Testis (tissue), 5 donors: ENCODE measurements at places on chromosomes 1 and 21. TPM values are rescaled to one million over a fixed set of nuclear protein-coding genes. Genes with fewer than 3 reads are reported as not detected.

FGR gene
- total RNA-seq = 10.0 TPM

LCE2B gene
- total RNA-seq = not detected

CLCA4 gene
- total RNA-seq = 0.63 TPM

KLF17 gene
- total RNA-seq = 7.6 TPM

SAMD11 gene
- total RNA-seq = 47.2 TPM

PLA2G2D gene
- total RNA-seq = 0.16 TPM

HTR6 gene
- total RNA-seq = 0.68 TPM

AK5 gene
- 28.7 TPM for total RNA-seq

- no peak for DNase-seq
Measured at GRCh38 chr1:178935610-178936009, 64.7 kb upstream of the ANGPTL1 start.

DNA sequence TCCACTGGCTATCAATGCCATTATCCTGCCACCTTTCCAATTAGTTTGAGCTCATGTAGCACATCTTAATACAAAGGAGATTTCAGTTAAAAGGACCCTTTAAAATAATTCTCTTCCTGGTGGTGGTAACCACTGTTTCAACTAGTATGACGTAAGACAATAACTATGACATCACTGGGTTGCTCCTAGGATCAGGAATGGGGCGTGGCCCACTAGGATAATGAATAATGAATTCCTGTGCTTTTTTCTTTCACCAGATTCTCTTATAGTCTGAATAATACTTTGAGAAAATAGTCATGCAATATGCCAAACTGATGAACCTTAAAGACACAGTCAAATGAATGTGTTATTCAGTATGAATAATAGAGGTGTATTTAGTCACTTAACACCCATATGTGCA lies 10.6 kb upstream of the KIFAP3 start:
- no peak for DNase-seq

GRCh38 chr1:234710381-234710780 lies 100.4 kb upstream of the IRF2BP2 start:
- peak; percentile 12 for DNase-seq

GRCh38 chr1:40241362-40241761 lies 6.4 kb upstream of the TMCO2 start:
- DNase-seq = no peak

GRCh38 chr1:243313635-243314536 lies 58.0 kb downstream of the SDCCAG8 start:
- no peak for DNase-seq

- DNase-seq = no peak
Measured at GRCh38 chr1:77940921-77941570, 37.8 kb downstream of the FUBP1 start.

DNA sequence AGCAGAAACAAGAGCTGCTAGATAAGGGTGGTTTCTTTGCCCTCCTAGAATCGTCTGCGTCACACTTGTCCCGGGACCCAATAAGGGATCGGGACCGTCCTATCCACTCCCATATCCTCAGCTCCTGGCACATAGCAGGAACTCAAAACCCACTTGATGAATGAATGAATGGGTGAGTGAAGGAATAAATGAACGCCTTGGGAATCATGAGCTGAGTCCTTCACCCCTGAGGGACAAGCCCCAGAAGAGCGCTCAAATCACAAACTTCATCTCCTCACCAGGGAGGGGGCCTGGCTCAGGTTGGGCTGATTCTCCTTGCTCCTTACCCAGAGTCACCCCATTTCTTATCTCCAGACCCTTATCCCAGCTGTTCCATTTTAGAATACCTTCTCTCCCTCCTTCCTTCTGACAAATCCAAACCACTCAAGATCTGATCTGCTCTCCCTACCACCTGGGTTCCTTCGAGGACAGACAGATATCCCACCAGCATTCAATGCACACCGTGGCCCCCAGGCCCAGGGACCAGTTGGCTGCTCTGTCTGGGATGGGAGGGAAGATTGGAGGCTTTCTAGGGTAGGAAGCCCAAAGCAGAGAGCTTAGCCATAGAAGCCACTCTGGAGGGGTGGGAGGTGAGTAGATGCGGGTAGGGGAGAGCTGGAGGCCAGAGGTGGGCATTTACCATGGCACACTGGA lies 643 bp upstream of the MOB3C start:
- DNase-seq = no peak

DNA sequence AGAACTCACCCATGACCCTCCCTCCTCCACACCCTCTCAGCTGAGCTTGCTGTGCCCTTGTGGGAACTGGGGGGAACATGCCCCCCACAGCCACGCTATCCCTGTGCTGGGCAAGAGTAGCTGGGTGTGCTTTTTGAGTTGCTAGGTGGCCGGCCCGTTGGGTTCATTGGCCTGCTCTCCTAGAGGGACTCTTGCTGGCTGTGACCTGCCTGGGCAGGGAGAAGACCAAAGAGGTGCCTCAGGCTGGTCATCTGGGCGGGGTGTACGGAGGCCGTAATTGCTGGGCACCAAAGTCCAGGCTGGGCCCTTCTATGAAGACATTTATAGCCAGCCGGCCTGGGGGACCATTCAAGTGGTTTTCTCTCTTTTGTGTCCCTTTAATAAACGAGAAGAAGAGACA lies 138.3 kb upstream of the ZBTB40 start:
- no peak for DNase-seq

DNA sequence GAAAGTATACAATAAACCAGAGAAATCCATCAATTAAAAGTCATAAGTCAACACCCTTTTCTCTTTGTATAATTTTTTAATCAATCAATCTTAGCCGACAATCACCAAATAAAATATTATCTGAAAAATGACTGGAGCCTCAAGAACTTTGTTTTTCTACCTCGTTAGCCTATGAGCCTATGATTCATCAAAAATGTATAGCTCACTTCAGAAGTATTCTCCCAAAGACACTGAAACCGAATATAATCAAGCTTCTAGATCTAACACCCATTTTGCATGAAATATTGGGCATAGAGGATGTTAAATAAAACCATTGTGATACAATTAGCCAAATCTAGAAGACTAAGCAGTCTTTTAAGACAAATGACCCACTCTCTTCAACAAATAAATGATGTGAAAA lies 17.8 kb upstream of the RSBN1 start:
- DNase-seq = no peak

DNA sequence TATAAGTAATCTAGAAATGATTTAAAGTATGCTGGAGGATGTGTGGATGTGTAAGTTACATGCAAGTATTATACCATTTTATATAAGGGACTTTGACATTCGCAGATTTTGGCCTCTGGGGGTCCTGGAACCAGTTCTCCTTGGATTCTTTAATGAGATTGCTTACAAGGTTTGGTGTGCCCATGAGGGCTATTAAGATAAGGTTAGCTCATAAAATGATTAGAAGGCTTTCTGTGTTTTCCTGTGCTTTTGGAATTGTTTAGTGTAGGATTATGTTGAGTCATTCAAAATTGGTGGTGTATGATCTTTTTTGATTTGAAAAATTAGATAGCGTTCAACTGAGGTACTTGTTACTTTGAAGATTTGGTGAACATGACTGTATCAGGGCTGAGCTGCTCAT lies 5.6 kb downstream of the USP25 start:
- DNase-seq = no peak

DNA sequence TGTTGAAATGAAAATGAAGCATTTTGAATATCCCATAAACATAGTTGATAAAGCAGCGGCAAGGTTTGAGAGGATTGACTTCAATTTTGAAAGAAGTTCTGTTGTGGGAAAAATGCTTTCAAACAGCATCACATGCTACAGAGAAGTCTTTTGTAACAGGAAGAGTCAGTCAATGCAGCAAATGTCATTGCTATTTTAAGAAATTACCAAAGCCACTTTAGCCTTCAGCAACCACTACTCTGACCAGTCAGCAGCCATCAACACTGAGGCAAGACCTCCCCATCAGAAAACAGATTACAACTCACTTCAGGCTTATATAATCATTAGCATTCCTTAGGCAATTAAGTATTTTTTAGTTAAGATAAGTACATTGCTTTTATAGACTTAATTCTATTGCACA lies 33.8 kb upstream of the FCRL3 start:
- no peak for DNase-seq

GRCh38 chr1:227325156-227325555 lies 6.9 kb upstream of the CDC42BPA start:
- no peak for DNase-seq

- DNase-seq = no peak
Measured at GRCh38 chr1:221458447-221459156, 283.3 kb downstream of the DUSP10 start.

GRCh38 chr1:67013573-67013972 lies 40.4 kb downstream of the SLC35D1 start:
- no peak for DNase-seq

DNA sequence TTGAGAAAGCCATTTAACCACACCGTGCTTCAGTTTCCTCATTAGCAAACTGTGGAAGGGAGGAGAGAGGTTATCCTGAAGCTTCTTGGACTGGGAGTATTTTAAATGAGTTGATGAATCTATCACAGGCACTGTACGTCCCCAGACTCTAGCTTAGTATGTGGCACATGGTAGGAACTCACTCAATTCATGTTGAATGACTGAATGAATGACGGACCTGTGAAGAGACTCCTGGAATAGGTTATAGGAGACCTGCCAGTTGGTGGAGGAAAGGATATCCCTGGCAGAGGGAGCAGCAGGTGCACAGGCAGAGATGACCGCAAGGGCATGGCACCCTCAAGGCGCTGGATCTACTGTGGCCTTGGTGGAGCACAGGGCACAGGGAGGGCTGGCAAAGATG lies 118.5 kb downstream of the HMGB4 start:
- DNase-seq = no peak

DNA sequence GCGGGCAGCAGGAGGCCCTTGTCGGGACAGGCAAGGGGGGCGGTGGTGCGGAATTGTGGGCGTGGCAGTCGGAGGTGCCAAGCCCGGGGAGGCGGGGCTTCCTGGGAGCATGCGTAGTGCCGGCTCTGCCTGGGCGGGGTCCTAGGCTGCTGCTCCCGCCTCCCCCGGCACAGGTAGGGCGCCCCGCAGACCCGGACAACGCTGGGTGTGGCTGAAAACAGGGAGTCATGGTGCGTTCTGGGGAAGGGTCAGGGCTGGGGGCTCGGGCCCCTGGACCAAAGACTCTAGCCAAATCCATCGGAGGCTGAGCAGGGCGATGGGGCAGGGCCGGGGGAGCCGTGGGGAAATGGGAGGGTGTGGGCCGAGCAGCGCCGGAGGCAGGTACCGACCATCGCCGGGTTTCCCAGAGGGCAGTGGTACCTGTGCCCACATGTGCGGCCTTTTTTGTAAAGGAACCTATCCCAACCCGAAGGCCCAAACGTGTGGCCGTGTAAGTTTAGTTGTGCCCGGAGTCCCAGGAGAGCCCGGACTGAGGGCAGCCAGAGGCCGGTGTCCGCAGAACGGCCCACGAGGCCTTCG lies 231.9 kb downstream of the SDCCAG8 start:
- DNase-seq = peak; percentile 56

GRCh38 chr1:67937010-67937409 lies 103.7 kb upstream of the GNG12 start:
- DNase-seq = no peak

DNA sequence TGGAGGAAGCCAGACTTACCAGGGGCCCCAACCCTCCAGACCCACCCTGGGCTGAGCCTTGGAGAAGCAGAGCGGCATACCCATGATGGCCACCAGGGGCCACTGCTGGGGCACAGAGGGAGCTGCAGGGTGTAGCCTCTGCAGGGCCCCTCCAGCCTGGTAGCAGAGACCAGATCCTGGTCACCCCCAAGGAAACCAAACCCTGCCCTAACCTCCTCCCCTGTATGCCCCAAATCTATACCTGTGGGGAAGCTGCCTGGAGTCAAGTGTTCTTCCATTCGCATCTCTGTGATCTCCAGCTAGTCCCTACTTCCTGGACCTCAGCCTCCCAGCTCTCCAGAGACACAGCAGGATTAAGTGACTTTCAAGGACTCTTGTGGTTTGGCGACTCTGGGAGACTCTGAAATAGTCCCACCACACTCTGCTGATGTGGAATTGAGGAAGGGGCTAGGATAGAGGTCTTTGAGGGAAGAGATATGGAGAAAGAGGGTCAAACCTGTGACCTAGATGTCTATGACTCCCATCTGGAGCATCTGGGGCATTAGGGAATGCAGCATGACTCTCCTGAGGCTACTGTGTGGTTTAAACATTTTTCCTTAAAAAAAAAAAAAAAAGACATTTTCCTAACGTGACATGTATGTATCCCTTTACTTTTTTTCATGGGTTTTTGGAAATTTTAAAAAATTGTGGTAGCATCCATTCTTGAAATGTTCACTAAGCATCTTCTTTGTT lies 119.2 kb upstream of the IPO9 start:
- peak; percentile 76 for DNase-seq

DNA sequence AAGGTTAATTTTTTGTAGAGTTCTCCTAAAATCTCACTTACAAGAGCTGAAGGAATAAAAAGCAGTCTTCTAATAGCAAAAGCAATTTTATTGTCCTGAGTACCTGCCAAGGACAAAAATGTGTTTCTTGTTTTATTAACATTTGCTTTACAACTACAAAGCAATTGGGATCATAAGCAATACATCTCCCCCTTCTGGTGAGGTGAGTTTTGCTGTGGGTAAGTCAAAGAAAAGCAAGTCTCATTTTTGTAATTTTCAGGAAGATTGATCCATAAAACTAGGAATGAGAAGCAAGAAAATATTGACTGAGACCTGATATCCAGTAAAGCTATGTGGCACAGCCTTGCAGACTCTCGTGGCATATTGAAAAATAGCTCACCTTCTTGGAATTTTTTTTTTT lies 2162.7 kb downstream of the NCAM2 start:
- DNase-seq = no peak

DNA sequence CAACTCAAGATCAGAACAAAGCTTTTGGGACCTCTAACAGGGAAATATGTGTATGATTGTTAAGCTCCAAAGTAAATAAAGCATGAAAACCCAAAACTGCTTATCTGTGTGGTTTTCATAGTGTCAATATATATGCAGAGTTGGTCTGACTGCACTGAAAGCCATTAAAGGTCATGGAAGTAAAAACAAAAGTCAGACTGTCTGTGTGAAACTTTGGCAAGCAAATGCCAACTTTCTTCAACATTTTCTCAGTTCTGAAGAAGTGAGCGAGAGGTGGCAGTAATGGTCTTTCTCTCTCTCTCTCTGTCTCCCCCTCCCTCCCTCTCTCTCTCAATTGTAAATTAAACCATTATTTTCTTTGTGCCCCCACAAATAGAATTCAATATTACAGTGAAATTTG lies 100.1 kb upstream of the S1PR1 start:
- no peak for DNase-seq

DNA sequence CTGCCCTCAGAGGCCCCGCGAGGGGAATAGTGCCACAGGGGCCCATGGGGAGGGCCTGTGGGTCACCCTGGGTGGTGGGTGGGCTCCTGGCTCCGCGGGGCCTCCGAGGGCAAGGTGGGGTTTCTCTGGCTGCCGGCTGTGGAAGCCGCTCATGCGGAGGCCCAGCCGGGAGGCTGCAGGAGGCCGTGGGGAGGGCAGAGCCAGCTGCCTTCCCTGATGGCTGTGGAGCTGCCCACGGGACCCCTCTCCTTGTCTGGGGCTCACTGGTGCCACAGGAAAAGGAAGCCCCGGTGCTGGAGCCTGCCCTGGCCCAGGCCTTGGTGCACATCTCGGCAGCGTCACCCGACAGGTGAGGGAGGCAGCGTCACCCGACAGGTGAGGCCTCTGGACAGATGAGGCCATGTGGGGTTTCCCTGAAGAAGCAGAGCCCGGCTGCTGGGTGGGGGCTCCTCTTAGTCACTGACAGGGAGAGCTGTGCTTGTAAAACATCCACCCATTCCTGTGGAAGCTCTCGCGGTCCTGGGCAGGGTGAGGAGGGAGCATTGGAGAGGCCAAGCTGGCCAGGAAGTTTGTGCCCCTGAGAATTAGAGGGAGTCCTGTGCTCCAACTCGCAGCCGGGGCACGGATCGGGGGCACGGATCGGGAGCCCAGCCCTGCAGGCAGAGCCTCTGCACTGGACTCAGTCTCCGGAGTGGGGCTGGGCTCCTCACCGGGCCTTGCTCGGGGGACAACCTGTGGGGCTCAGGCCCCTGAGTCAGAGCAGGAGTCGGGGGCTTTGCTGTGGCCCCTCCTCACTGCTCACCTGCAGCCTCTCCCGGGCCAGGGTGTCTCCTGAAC lies 6.1 kb downstream of the MIB2 start:
- no peak for DNase-seq
